ENCODE measurements at places on chromosomes 2 and 18.
A peak's percentile ranks its signal among the peaks of the same experiment; 100 is the strongest.

- no peak for DNase-seq
Measured at GRCh38 chr18:48904091-48904490, 46.7 kb downstream of the SMAD7 start.

DNA sequence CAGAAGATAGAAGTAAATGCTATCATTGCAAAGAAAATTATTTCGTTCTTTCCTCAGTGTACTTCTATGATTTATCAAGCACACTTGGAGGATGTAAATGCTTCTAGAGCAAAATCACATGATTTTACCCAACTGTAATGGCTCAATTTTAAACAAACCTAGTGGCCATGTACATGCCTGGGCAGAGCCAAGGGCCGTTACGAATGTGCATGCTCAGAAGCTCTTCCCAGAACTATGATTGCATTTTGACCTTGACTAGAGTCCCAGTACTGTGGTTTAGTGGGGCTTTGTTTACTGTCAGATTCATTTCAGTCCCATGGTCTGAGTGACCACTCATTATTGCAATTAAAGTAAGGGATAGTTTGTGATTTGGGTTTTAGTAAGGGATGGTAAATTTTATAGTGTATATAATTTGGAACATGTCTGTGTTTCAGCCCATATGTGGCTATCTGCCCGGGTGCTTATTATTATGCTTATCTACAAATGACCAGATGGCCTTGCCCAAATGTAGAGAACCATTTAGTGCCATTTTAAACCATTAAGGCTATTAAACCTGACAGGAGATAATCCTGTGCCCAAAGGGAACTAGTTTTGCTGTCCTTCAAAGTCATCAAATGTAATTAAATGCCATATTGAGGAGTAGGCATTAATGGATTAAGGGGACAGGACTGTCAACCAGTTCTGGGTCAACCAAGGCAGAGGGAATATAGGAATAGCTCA is 239.1 kb downstream of the ICOS start:
- DNase-seq, result no peak

- no peak for DNase-seq
Measured at GRCh38 chr2:126831234-126832005, 67.3 kb upstream of the TEX51 start.

- no peak for DNase-seq
Measured at GRCh38 chr2:225120186-225120585, 77.9 kb upstream of the DOCK10 start.

DNA sequence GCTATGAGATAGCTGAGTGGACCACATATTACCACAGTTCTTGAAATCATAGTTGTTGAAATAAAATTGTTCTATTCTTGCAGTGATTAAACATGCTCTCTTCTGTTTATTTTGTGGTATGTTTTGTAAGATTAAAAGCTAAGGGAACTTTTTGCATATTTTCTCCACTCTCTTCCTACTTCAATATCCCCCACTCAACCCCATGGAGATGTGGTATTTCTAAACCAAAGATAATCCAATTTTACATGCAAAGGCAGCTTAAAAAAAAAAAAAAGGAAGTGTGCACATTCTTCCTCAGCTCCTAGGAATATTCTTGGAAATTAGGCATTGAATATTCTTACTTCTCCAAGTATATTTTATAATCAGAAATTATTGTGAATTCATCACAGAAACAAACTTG is 15.0 kb upstream of the PAX3 start:
- DNase-seq, result no peak

DNA sequence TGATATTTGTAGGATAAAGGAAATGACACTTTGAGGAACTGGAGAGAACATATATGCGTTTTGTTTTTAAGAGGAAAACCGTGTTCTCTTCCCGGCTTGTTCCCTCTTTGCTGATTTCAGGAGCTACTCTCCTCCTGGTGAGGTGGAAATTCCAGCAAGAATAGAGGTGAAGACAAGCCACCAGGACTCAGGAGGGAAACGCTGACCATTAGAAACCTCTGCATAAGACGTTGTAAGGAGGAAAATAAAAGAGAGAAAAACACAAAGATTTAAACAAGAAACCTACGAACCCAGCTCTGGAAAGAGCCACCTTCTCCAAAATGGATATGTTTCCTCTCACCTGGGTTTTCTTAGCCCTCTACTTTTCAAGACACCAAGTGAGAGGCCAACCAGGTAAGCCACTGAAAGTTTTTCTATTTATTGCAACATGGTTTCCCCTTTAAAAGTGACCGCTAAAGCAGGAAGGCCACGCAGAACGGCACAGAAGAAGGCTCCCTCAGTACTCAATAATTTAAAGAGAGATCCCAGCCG is 735 bp downstream of the NRP2 start:
- DNase-seq, result no peak

- DNase-seq, result no peak
Measured at GRCh38 chr2:85522090-85522647, 16.8 kb upstream of the MAT2A start.

DNA sequence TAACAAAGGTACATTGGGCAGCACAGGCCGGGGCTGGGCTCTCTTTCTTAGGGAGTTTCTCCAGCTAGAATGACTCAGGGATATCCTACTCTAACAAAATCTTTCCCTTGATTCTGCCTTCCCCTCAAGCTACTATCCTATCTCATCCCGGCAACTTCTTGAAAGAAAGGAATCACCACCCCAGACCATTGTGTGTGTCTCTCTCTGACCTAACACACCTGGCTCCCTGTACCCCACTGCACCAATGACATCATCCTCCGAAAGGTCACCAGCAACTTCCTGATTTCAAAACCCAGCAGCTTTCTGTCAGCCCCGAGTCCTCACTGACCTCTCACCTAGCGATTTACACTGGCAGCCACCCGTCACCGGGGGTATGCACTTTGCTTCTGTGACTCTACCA is 72.1 kb upstream of the MAP4K4 start:
- DNase-seq, result no peak

DNA sequence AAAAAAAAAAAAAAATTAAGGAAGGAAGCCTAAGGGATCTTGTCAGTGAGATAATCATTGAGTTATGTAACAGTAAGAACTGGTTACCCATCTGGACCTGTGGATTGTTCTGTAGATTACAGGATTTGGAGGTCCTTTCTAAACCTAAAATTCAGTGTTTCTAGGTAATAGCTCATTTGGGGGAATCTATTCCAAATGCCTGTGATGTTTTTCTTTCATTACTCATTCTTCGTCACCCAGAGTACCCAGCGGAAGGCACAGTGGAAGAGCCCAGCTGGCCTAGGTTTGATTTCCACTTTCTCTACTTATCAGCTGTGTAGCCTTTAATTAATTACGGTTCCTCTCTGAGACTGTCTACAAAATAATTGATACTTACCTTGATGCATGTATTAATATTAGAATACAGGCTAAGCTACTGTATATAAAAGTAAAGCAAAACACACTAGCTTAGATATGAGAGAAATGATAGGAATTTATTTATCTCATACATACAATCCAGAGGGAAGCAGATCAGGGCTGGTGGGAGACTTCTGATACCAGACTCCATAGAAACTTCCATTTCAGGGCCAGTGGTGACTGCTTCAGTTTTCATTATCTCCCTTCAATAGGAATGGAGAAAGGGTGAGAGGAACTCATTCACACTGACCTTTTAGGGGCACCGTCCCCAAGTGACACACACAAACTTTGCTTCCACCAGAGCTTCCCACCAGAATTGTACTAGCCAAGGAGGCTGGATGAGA is 115.8 kb upstream of the NOSTRIN start:
- DNase-seq, result no peak

GRCh38 chr2:175441181-175441761 is 259.8 kb upstream of the ATP5MC3 start:
- no peak for DNase-seq

- peak; percentile 27 for DNase-seq
Measured at GRCh38 chr2:65142515-65142914, 12.6 kb upstream of the RAB1A start.

DNA sequence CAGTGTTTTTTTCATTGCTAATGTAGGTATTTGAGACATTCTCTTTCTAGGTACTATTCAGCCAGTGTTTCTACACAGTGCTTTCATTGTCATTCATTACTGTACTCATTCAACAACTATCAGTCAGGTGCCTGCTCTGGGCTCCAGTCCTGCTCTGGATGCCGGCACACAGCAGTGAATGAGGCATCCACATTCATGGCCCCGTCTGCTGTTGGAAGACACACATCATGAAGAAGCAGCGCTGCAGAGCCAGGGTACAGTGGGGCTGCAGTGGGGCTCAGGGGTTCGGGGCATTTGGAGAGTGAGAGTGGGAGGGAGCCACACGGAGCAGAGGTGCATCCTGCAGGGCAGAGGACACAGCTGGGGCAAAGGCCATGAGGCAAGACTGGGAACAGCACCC is 737.2 kb upstream of the RAB6C start:
- DNase-seq, result no peak

- no peak for DNase-seq
Measured at GRCh38 chr2:29755233-29755632, 166.2 kb downstream of the ALK start.

GRCh38 chr2:1989216-1989615 is 244.9 kb upstream of the PXDN start:
- no peak for DNase-seq

- DNase-seq, result no peak
Measured at GRCh38 chr2:222714361-222715241, 43.1 kb downstream of the MOGAT1 start.

DNA sequence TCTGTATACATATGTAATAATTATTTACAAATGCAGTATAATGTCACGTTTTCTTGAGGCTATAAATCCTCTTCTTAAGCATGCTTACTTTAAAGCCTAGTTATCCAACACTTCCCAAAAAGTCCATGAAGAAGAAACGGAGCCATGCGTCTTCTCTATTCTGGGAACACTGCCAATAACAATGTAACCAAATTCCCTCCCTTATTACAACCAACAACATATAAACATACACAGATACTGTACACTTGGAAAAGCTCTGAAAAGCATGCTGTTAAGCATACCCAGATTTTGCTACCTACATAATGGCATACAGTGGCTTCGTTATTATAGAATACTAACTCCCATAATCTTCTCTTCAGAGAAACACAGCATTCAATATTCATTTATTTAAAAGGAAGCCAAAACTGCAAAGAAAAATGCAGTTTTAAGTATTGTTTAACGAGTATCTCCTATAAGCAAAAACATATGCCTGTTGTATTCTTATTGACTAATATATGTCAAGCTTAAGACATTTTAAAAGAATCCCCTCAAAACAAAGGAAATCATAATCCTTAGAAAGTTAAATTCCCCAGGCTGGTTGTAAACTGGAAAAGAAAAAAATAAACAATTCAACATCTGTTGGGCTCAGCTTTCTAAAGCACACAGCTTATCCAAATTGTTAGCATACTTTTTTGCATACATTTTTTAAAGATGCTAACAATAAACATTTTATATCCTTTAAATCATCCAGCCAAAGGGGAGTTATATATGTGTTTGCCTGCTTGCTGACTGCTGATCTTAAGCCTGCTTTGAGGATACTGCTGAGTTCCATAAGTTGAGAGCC is 83.4 kb downstream of the SLC25A12 start:
- DNase-seq, result no peak

DNA sequence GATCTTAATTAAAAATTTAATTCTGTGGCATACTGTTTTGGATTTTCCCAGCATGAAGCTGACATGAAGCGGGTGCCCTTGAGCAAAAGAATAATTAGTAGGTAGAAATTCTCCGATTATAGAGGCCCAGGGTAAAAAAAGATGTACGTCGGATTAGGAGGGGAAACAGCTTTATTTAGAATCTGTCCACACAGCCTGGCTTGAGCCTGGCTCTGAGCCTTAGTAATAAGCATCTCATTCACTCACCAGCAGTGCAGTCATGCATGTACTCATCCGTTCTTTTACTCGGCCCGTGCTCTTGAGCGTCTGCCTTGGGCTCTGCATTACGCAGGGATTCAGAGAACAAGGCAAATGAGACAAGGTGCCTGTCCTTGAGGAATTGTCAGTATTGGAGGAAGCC is 219.3 kb downstream of the AGAP1 start:
- DNase-seq, result no peak

DNA sequence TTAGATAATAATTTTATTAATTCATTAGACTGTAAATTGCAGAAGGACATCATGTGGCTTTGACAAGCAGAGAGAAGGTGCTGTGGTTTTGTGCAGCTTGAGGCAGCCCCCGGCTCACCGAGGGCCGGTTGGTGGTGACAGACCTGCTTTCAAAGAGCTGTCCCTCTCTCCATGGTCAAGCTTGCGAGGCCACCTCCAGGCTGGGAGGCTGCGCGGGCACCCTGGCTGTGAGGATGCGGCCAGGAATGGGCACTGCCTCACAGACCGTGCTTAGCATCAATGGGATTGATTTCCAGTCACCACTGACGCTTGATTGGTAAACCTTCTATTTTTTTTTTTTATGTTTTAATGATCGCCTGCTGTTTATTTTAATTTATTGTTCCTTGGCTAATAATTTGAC is 690.9 kb downstream of the GALR1 start:
- DNase-seq, result no peak

- no peak for DNase-seq
Measured at GRCh38 chr18:21452796-21453510, 147.6 kb downstream of the ESCO1 start.

DNA sequence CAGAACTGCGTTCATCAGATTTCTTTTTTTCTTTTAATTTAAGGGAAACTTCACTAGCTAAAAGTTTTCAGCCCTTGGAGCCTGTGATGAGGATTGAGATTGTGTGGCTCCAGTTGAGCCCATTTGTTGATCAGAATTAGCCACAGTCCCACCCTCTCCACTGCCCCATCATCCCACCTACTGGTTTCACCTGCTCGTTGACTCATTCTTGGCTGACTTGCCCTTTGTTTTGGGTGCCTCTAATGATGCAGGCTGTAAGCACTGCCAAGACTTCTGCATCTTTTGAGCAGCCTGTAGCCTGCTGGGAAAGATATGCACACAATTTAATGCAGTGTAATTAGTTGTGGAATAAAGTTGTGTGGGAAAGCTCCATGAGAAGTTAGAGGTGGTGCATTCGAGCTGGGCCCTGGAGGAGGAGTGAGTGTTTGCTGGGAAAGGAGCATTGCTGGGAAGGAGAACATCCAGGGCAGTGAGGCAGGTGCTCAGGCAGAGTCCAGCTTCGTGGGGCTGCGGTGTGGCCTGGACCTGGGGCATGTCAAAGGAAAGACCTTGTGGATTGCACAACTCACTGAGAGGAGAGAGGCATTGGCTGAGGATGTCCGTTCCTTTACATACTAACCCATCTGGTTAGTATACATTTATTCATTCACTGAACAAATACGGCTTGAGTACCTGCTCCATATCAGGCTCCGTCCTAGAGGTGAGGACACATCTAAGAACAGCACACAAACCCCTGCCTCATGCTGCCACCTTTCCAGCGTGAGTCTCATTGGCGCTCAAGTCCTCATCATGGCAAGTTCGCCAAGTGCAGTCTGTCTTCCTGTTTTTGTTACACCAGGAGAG is 18.2 kb downstream of the ASPRV1 start:
- no peak for DNase-seq

DNA sequence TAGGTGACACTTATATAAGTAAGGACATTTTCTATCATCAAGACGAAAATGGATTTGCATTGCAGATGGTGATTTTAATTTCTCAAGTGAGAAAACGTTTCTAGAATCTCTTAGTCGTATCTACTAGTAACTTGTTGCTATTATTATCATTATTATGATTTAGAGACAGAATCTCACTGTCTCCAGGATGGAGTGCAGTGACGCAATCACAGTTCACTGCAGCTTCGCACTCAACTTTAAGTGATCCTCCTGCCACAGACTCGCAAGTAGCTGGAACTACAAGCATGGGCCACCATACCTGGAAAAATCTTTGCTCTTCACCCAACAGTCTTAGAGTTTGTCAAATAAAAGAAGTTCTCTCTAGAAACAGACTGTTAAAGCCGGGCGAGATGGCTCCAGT is 37.6 kb upstream of the DDX18 start:
- no peak for DNase-seq

GRCh38 chr18:78406743-78407465 is 572.7 kb upstream of the SALL3 start:
- DNase-seq, result no peak

Data from AML-193 (cell line).